NCI-H774 (cell line): ENCODE measurements at places on chromosomes 3 and 15.

GRCh38 chr3:168467115-168467714 is 371.5 kb upstream of the GOLIM4 start:
- DNase-seq = peak; percentile 70

DNA sequence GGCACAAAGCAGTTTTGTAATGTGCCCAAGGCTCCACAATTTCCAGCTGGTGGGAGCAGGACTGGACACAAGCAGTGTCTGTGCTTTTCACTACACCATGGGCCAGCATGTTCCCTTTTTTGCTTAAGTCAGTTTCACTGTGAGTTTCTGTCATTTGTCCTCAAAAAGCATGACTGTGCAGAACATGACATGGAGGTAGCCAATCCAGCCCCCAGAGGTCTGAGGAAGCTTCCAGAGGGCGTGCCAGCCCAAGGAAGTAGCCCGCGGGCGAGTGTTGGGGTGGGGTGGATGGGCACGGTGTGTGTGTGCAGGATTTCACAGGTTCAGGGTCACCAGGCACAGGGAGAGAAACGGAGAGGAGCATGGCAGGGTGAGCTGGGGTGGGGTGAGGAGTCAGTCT is 8.0 kb upstream of the EEFSEC start:
- DNase-seq = no peak

- DNase-seq = no peak
These were observed 241.2 kb upstream of the FEZF2 start for GRCh38 chr3:62614527-62614926.

GRCh38 chr3:113532698-113533533 is 561 bp downstream of the SIDT1 start:
- no peak for DNase-seq

DNA sequence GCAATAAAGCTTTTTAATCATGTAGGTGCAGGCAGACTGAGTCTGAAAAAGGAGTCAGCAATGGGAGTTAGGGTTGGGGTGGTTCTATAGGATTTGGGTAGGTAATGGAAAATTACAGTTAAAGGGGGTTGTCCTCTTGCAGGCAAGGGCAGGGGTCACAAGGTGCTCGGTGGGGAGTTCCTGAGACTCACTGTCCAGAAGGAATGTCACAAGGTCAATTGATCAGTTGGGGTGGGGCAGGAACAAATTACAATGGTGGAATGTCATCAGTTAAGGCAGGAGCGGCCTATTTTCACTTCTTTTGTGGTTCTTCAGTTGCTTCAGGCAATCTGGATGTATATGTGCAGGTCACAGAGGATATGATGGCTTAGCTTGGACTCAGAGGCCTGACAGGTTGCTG is 13.9 kb downstream of the CCR5AS start:
- no peak for DNase-seq
